NCI-H187 (cell line): ENCODE measurements at places on chromosomes 7 and 10.

GRCh38 chr10:129417870-129418269 is 49.2 kb upstream of the MGMT start:
- no peak for DNase-seq

DNA sequence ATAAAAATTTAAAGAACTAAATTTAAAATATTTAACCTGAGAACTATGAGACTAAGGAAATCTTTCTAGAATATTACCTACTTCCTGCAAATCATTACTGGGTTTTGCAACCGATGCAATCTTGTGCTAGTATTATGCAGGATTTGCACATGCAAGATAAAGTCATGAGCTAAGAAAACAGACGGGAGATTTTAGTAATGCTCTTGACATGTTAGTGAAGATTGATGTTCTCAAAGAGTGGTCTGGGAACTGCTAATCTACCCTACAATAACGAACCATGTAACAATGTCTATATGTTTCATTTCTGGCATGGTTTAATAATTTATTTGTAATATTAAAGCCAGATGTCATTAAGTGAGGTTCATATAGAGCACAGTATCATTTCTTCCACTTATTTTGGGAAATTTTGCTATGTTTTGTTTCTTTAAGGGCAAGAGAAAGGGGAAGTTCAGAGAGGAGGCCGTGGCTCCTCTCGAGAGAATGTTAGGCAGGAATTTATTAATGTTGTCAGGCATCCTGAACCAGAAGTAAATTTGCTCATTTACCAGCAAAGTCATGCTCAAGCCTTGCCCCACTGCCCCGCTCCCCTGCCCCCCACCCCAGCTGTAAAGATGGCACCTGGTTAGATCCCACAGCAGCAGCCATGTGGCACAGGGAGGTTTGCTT is 22.8 kb downstream of the LRRC17 start:
- no peak for DNase-seq

DNA sequence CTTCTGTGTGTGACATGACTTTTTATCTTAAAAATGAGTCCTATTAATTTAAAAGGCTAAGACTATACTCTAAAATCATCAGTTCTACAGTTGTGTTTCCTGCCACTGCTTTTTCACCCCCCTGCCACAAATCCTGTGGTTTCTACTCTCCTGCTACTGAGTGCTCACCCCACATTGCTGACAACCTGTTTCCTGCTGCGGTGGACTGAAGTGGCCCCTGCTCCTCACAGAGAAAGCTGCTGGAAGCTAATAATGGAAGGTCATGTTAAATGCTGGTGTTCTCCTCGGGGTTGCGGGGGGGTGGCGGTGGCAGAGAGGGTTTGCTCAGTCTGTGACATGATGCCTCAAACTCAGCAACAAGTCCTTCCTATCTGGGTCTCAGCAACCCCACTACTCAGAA is 113.2 kb upstream of the INHBA start:
- DNase-seq = no peak

DNA sequence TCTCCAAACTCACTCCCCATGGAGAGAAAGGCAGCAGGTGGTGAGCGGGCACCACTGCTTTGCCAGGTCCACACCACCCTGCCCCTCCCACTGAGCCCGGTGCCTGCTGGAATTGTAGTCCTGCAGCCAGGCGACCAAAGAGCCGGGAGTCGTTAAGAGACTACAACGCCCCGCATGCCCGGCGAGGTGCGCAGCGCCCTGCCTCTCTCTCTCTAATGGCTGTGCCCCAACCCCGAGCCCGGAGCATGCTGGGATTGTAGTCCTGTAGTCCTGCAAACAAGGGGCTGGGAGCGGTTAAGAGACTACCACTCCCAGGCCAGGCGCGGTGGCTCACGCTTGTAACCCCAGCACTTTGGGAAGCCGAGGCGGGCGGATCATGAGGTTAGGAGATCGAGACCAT is 8.1 kb upstream of the ZNF727 start:
- no peak for DNase-seq

GRCh38 chr10:98170249-98171117 is 36.0 kb downstream of the R3HCC1L start:
- peak; percentile 3 for DNase-seq

- DNase-seq = peak; percentile 27
Observed at GRCh38 chr7:129781928-129782817, 170.6 kb downstream of the UBE2H start.

- no peak for DNase-seq
Observed at GRCh38 chr10:11936389-11937152, 106.0 kb downstream of the UPF2 start.

- DNase-seq = no peak
Observed at GRCh38 chr10:100535338-100535714, 417 bp upstream of the HIF1AN start.

- no peak for DNase-seq
Observed at GRCh38 chr10:124724279-124725027, 19.7 kb downstream of the FAM53B start.

DNA sequence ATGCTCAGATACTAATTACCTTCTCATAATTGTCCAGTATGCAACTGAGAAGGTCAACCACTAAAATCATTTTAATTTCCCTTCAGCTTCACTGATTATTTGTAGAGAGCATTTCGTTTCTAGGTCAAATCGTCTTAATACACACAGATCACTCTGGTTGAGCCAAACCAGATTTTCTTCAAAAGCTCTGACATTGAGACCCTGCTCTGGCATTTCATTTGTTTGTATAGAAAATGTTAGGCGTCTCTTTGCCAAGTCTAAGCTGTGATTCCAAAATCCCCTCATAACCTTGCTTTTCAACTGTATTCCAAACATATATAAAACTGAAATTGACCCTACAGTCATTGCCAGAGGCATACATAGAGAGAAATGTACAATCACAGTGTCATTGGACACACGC is 520.0 kb downstream of the CNTNAP2 start:
- DNase-seq = no peak

- no peak for DNase-seq
Observed at GRCh38 chr7:123472750-123473445, 61.5 kb downstream of the IQUB start.

DNA sequence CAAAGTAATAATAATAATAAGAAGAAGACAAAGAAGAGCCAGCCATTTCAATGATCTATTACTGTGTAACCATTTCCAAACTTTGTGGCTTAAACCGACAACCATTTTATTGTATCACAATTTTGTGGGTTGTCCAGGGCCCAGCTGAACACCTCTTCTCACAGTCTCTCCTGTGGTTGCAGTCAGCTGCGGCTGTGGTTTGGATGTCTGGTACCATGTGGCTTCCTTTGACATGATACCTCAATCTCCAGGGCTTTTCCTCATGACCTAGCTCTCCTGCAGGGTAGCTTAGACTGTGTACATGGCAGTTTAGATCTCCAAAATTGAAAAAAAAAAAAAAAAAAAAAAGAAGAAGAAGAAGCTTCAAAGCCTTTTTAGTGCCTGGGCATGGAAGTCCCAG is 72.6 kb upstream of the NFKB2 start:
- no peak for DNase-seq

DNA sequence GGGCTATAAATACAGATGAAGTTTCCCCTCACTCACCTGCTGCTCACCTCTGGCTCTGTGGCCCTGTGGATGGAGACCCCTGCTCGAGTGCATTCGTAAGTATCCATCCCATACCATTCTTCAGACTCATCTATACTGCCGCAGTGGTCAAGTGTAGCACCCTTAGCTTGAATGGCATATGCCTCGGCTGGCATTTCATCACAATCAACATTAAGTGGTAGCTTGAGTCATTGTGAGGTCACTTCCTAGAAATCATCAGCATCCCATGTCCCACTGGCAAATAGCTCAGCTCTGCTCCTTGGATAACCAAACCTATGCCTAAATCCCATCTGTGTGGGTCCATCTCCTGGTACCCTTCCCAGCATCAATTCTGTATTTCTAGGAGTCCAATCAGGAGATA is 38.2 kb downstream of the MDH2 start:
- DNase-seq = no peak

- DNase-seq = no peak
Observed at GRCh38 chr10:96295475-96295874, 8.8 kb upstream of the DNTT start.

DNA sequence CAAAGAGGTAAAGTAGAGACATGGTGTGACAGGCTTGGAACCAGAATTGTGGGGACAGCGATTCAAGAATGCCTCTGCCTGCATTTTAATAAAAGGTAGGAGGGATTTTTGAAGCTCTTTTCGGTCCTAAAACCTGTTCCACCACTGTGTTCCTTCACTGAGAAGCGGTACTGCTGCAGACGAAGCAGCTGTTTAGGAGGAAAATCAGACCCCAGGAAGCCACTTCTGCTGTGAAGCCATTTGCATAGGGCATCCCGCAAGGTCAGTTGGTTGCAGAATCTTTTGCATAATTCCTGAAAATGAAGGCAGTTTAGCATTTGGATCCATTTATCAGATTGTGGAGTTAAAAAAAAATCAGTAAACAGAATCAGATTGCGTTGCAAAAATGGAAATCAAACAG is 183.3 kb upstream of the PRKCQ start:
- DNase-seq = no peak

GRCh38 chr10:110569122-110569521 is 1.6 kb downstream of the SMC3 start:
- no peak for DNase-seq

- no peak for DNase-seq
Observed at GRCh38 chr10:60535427-60535826, 145.8 kb upstream of the ANK3 start.

DNA sequence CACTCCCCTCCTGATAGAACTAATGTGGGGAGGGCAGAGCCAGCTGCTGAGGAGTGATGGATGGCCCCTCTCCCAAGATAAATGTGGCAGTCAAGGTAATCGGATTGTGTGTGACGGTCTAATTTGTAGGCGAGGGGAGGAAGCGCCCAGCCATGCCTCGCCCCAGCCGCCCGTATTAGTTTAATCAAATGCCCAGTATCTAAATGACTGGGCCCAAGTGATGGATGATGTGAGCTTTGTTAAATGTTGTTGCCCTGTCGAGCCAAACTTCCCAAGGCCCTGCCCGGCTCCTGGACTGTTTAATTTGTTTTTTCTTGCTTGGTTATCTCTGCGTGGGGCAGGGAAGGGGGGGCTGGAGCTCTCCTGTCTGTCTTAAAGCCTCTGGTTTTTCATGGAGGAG is 88.4 kb upstream of the PPIF start:
- no peak for DNase-seq

GRCh38 chr10:71429929-71430328 is 33.2 kb downstream of the CDH23 start:
- no peak for DNase-seq

DNA sequence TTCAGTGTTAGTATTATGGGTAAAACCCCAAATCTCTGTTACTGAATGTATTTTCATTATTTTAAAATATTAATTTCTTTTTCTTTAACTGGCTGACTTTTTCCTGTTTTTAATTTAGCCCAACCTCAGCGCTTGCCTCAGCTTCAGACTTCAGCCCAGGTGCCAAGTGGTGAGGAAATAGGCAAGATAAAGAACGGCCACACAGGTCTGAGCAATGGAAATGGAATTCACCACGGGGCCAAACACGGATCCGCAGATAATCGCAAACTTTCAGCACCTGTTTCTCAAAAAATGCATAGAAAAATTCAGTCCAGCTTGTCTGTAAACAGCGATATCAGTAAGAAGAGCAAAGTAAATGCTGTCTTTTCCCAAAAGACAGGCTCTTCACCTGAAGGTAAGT is 57.5 kb downstream of the MDFIC start:
- no peak for DNase-seq

DNA sequence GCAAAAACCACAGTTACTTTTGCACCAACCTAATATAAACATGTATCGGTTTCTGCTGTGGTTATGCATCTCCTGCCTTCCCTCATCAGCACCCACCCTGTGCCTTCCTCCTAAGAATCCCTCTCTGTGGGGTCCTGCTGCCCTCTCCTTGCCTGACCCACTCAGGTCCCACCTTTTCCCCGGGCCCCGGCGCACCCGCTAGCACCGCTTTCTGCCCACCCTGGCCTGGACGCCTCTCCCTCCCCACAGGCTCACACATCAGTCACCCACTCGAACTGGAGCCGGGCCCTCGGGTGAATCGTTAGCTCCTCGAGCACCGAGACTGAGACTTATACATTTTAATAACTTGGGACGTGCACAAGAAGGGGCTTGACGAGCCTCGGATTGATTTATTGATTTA is 110.5 kb downstream of the ADARB2 start:
- DNase-seq = no peak

GRCh38 chr7:8089036-8089780 is 120.6 kb downstream of the GLCCI1 start:
- DNase-seq = no peak

GRCh38 chr7:135743907-135744731 is 4.5 kb downstream of the FAM180A start:
- no peak for DNase-seq

DNA sequence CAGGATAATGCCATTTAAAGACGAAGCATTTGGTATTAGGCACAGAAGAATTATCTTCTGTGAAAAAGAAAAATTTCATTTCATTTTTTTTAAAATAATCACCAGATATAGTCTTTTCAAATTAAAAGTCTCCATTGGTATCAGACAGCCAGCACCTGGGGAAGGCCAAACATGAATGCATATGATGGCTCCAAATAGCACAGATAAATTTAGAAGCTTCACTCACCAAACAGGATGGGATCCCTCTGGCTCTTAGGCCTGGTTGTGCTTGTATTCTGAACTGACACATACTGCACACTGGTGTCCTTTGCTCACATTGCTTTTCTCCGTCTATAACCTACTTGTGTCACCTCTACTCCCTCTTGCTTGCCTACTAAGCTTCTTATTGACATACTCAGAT is 169.5 kb upstream of the CHRM2 start:
- DNase-seq = no peak

GRCh38 chr7:92058040-92058439 is 76.2 kb downstream of the CYP51A1 start:
- no peak for DNase-seq

- no peak for DNase-seq
Observed at GRCh38 chr7:36147361-36147760, 5.7 kb upstream of the EEPD1 start.

- no peak for DNase-seq
Observed at GRCh38 chr10:124569623-124570470, 108.2 kb downstream of the LHPP start.
